ENCODE measurements at places on chromosomes 2 and 18. TPM values are rescaled to one million over a fixed set of nuclear protein-coding genes. Genes with fewer than 3 reads are reported as not detected.

DNA sequence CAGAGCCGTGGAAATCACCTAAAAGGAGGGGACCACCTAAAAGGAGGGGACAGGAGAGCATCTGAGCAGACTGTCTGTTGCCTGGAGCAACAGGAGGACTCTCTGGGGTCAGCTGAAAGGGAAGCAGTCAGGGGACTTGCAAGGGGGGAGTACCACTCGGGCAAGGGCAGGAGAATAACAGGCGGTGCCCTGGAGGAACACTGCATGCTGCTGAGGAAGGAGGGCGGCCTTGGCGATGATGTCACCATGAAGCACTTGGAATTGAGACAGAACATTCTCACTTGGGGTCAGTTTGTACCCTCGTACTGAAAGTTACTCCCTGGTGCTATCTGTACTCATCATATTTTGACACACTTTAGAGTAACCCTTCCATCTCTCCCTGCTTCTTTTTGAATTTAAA is 18.4 kb downstream of the SIX3 start:
- H3K36me3 ChIP-seq: no peaks in the 10 kb centered on the region
- peaks cover 7% of the 10 kb centered on the region for H3K27me3 ChIP-seq
- peaks cover 7% of the 10 kb centered on the region for H3K4me1 ChIP-seq
- H3K27ac ChIP-seq: no peak overlapping the region
- H3K4me3 ChIP-seq: no peak overlapping the region

- H3K27ac ChIP-seq: no peak overlapping the region
- no peaks in the 10 kb centered on the region for H3K4me1 ChIP-seq
- no peaks in the 10 kb centered on the region for H3K36me3 ChIP-seq
- H3K4me3 ChIP-seq: no peak overlapping the region
Measured at GRCh38 chr18:34965566-34965965, 75.6 kb upstream of the MAPRE2 start.

The THSD7B gene
- not detected for total RNA-seq

The CACNB4 gene
- total RNA-seq: 0.18 TPM

DNA sequence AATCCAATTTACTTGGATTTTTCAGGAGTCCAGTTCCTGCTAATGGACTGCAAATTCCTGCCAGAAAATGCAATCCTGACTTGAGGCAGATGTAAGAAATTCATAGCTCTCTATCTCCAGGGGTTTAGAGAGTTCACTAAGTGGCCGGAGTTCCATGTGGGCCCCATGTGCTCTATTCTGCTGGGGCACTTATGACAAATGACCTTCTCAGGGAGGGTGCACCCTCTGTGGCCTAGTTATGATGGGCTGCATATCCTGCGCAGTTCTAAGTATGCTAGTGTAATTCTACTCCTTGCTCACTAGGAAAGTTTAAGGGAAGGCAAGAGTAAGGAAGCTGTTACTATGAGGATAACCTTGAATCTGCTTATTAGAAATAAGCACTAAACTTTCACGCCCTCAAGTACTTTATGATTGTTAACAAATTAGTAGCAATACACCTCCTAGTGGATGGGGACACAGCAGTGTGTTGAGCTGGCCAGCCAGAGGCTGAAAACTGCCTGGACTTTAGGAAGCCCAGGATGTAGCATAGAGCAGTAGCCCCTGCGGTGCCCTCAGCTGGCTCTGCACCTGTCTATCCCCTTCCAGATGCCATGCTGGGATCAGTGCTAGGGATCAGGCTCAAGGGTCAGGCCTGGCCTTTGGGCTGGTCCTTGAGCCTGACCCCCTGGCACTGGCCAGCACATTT is 14.4 kb downstream of the SMYD1 start:
- DNase-seq: no peak
- no peak overlapping the region for H3K4me3 ChIP-seq
- H3K36me3 ChIP-seq: no peaks in the 10 kb centered on the region
- no peak overlapping the region for H3K27ac ChIP-seq

DNA sequence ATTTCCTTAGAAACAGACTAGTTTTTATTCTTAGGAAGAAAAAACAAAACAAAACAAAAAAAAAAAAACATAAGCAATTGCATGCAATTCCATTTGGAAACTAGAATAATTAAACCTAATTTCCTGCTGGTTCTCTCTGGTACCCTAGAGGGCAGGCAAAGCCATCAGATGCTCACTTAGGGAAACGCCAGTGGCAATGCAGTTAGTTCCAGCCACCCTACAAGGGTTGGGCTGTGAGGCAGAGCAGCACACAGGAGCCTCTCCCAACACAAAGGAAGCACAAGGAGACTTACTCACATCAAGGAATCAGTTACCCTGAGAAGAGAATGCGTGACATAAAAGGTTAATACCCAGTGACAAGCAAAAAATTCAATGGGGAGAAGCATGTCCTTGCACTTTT is 28.8 kb downstream of the CCDC93 start:
- no peak overlapping the region for H3K4me3 ChIP-seq
- no peak for DNase-seq
- peaks cover 23% of the 10 kb centered on the region for H3K36me3 ChIP-seq
- H3K27ac ChIP-seq: no peak overlapping the region

The LYPD1 gene
- total RNA-seq: not detected

DNA sequence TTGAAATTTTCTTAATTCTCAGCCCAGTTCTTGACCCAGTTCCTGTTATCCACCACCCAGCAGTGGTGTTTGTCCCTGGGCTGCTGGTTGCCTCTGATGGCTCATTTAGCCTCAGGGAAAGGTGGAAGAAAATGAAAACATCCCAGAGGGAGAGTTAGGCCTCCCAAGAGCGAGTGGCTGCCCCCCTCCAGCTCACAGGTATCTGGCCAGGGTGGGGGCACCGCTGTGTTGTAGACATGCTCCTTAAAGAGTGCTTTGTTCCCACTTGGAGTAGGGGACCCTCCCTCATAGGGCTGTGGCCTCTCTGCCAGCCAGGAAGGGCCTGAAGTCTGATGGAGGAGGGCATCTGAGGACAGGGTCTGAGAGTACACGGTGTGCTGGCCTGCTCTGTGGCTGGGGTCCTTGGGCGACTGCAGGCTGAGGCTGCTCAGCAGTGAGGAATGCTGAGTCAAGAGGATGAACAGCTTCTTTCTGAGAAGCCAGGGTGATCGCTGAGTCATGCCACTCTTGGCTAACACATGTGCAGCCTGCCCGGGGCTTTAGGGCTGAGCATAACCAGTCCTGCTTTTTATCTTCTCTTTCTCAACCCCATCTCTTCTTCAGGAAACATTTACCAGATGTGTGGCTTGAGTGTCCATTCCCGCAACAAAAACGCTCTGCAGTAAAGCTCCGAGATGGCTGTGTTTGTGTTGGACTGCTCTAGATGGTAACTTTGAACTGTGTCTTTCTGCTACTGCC is 72.3 kb downstream of the IL1R2 start:
- no peak overlapping the region for H3K4me3 ChIP-seq
- H3K36me3 ChIP-seq: no peaks in the 10 kb centered on the region
- no peaks in the 10 kb centered on the region for H3K27me3 ChIP-seq
- peak overlapping the region; percentile 83 for H3K27ac ChIP-seq
- H3K4me1 ChIP-seq: no peaks in the 10 kb centered on the region

DNA sequence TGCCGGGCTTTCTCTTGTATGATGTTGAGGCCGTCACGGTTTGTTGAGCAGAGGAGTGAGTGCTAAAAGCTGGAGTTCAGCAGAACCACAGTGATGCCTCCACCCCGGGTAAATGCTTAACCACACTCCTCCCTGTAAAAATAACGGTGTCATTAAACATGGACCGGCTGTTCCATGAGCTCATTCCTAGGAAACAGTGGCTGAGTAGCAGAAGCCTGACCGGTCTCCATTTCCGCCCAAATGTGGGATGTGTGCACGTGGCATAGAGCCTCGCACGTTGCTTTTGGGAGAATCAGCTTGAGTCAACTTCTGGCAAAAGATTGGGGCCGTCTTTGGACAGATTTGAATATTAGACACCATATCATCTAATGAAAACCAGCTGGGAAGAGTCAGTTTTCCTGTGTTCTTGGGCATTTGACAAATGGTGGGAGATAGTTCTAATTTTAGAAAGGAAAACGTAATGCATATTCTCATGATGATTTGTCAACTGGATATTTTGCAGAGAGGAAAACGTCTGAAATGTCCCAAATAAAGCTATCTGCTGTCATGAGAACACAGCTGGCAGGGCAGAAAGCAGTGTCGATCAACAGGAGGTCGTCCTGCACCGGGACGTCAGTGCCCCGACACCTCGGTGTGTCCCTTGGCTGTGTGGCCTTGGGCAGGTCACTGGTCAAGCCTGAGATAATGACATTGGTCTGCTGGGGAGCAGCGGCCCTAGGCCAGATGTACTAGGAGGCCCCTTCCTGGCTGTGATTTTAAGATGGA is 42.4 kb downstream of the LRRFIP1 start:
- DNase-seq: no peak
- no peak overlapping the region for H3K4me3 ChIP-seq
- H3K4me1 ChIP-seq: peaks cover 17% of the 10 kb centered on the region

The ANKRD29 gene
- total RNA-seq: not detected

GRCh38 chr18:65954372-65954771 is 203.6 kb downstream of the CDH7 start:
- H3K4me3 ChIP-seq: no peak overlapping the region
- no peaks in the 10 kb centered on the region for H3K36me3 ChIP-seq
- no peaks in the 10 kb centered on the region for H3K27me3 ChIP-seq
- DNase-seq: no peak
- no peaks in the 10 kb centered on the region for H3K4me1 ChIP-seq
- H3K27ac ChIP-seq: no peak overlapping the region

DNA sequence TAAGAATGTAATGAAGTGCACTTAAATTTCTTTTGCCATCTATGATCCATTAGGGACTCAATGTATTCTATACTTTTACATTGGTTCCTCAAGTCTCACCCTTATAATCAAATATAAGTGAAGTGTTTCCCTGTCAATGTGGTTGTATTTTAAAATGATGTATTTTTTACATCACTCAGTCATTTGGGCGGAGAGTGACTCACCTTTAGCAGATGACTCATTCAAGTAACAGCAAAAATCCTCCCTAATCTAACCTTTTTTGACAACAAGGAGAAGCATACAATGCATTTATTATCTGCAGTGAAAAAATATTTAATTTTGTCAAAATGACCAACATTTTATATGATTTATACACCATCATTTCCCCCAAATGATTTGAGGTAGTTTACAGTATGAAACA is 94.4 kb downstream of the FANCL start:
- no peaks in the 10 kb centered on the region for H3K4me1 ChIP-seq
- no peak overlapping the region for H3K27ac ChIP-seq
- H3K36me3 ChIP-seq: no peaks in the 10 kb centered on the region
- H3K4me3 ChIP-seq: no peak overlapping the region
- DNase-seq: no peak

Measured in CD8-positive, alpha-beta memory T cell (primary cell).